ENCODE measurements at places on chromosomes 3 and 15.
A peak's percentile ranks its signal among the peaks of the same experiment; 100 is the strongest.

DNA sequence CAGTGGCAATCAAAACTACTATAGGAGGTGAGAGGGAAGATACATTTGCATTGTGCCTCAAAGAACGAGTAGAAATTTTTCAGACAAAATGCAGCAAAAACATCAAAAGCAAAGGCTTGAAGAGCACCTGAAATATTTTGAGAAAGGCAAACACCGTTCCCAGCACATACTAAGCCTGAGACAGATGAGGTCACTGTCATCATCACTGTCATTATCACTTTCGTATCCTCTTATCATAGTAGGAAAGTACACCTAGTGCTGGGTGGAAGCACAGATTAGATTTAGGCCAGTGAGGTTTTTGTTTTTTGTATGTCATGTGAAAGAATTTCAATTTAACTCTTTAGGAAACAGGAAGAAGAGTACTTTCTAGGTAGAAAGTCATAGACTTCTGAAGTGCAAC lies 222.0 kb downstream of the GABRB3 start:
- no peak for DNase-seq

- DNase-seq: no peak
These were observed 37.1 kb downstream of the P3H2 start for GRCh38 chr3:190083635-190084034.

DNA sequence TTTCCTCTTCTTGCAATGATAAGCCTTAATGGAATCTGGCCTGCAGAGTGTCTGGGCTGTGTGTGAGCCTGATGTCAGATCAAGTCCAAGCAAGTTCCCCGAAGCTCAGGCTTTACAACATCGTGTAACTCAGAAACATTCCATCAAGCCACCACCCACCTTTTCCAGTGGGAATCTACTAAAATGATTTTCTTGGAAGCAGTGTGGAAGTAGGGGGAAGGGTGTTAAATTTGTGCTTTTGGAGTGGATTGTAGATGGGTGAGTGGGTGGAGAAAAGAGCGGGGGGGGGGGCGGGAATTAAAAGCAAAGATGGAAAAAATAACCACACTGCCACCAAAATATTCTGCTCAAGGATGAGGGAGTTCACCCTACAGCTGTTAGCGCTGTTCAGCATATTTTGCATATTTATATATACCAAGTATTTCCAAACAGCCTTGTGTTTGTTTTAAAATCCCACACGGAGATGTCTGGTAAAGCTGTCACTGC lies 53.6 kb downstream of the VGLL3 start:
- no peak for DNase-seq

GRCh38 chr3:135975053-135975452 lies 9.5 kb downstream of the PPP2R3A start:
- no peak for DNase-seq

DNA sequence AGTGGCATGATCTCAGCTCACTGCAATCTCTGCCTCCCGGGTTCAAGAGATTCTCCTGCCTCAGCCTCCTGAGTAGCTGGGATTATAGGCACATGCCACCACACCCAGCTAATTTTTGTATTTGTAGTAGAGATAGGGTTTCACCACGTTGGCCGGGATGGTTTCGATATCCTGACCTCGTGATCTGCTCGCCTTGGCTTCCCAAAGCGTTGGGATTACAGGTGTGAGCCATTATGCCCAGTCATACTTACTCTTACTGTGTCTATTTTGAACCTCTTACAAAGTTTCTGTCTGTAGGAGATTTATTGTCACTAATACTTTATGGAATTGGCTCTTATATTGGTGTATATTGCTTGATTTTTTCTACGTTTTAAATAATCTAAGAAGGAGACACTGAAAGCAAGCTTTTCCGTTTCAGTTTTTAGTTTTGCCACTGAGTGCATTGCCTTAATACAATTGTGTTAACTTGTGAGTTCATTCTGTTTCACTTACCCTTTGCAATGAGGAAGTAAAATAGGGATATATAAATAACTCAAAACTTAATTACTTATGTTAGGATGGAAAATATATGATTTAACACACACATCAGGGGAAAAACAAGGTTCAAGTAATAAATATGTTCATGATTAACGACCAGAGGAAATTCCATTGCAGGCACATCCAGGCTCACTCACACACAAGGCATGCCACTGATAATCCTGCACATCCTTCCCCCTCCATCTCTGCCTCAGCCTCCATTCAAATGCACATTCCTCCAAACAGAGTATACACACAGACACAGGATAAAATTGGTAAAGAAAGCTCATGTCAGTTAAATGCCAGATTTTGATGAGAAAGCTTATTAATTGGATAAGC lies 279.3 kb upstream of the RASGRP1 start:
- DNase-seq: no peak

DNA sequence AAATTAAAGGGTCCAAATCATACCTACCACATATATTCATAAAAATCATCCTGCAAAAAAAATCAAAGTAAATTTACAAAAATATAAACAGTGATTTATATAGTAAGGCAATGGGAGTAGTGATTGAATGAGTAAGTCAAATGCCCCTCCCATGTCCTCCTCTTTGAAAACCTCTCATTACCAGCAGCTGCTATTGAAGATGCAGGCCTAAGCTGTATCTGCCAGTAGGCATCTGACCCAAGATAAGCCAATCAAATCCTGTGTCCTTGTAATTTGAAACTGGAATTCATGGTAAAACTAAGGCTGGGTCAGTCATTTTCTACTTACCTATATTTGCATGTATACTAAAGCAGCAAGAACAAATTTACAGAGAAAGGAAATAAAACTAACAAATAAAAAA lies 60.4 kb upstream of the POU1F1 start:
- no peak for DNase-seq

DNA sequence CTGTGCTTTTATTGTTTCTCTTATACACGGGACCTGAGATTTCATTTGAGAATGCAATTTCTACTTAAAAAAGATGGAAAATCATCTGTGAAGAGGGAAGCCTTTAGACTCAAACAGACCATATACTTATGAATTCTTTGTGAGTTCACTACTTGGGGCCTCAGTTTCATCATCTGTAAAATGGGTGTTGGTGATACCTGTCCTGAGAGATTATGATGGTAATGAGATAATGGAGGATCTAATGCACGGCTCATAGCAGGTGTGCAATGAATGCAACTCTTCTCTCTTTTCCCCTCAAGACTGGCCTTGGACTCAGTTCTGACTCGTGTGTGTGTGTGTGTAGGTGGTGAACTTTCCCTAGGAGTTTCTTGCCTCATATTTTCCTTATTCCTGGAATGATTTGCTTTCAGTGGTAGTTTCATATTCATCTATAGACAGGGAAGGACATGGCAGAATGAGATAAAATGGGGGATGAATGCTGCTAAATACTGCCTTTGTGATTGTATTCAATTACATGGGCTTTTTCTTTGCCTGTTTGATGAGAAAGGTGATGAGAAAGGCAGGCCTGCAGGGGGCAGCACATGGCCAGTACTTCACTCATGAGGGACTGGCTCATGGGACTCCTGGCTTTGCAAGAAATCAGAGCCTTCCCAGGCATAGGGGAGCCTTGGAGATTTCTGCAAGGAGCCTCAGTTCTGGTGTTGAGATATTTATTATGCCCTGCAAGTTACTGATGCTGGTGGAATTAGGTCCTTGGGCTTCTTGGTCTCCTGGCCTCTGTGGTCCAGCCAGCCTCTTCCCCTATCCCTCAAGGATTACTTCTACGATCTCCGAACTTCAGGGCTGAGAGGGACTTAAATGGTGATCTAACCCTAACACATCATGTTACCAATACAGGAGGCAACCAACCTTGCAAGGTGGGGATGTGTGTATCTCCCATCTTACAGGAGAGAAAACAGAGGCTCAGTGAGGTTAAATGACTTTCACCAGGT lies 70.7 kb downstream of the RPLP1 start:
- peak; percentile 45 for DNase-seq

DNA sequence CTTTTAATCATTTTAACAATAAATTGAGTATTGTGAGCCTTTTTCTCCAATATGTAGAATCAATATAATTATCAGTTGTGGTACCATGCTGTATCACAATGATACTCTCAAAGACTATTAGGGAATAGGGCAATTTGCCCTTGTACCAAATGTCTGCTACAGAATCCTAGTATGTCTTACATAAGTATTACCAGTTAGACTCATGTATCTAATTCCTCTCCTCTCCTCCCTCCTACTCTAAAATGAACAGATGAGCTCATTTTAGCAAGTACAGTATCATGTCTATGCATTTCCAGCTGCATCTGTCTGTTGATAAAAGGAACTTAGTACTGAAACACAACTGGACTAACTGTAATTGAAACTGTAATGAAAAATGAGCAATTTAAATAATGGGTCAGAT lies 124.3 kb upstream of the ATP11B start:
- DNase-seq: no peak

GRCh38 chr3:10946526-10946925 lies 46.0 kb upstream of the SLC6A1 start:
- no peak for DNase-seq

- DNase-seq: no peak
These were observed 288.8 kb downstream of the CNTN6 start for GRCh38 chr3:1381647-1382036.

- no peak for DNase-seq
These were observed 89.6 kb downstream of the THRB start for GRCh38 chr3:24405057-24405456.

DNA sequence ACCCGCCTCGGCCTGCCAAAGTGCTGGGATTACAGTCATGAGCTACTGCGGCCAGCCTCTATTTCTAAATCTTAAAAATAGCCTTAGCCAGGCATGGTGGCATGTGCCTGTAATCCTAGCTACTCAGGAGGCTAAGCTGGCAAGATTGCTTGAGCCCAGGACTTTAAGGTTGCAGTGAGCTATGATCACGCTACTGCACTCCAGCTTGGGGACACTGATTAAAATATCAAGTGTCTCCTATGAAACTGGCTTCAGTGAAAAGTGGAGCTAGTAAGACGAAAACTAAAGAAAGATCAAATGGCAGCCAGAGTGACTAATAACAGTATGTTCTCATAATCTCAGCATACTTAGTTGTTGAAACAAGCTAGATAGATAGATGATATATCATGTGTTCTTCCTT lies 112.5 kb downstream of the STT3B start:
- no peak for DNase-seq

GRCh38 chr3:365268-365667 lies 168.7 kb downstream of the CHL1 start:
- DNase-seq: no peak

GRCh38 chr3:131705558-131706051 lies 202.8 kb upstream of the MRPL3 start:
- no peak for DNase-seq

GRCh38 chr3:89332386-89332785 lies 225.0 kb downstream of the EPHA3 start:
- DNase-seq: no peak

DNA sequence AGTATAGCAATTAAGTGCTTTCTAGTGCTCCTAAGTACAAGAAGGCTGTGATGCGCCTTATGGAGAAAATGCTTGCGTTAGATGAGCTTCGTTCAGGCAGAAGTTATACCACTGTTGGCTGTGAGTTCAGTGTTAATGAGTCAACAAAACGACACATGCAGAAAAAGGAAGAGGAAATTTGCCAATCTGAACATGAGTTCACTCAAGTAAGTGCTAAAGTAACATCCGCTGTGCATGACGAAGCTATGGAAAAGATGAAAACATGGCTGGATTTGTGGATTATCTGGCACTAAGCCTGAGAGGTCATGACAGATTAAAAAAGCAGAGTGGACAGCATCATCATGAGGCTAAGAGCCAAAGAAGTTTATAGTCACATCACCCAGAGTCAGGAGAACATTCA lies 36.9 kb downstream of the SH3BP5 start:
- no peak for DNase-seq

GRCh38 chr3:64680334-64680733 lies 7.5 kb downstream of the ADAMTS9 start:
- DNase-seq: no peak

- DNase-seq: no peak
These were observed 55.3 kb downstream of the GTF2E1 start for GRCh38 chr3:120797857-120798256.

GRCh38 chr3:126110431-126111125 lies 26.7 kb upstream of the SLC41A3 start:
- no peak for DNase-seq

- DNase-seq: no peak
These were observed 48.8 kb downstream of the ZNF710 start for GRCh38 chr15:90049666-90050604.

All from activated CD4-positive, alpha-beta T cell treated with anti-CD3 and anti-CD28 coated beads for 24 hours (primary cell).